Non-pigmented ciliary epithelial cell (primary cell): ENCODE measurements at places on chromosomes 11 and 22.
A peak's percentile ranks its signal among the peaks of the same experiment; 100 is the strongest.

DNA sequence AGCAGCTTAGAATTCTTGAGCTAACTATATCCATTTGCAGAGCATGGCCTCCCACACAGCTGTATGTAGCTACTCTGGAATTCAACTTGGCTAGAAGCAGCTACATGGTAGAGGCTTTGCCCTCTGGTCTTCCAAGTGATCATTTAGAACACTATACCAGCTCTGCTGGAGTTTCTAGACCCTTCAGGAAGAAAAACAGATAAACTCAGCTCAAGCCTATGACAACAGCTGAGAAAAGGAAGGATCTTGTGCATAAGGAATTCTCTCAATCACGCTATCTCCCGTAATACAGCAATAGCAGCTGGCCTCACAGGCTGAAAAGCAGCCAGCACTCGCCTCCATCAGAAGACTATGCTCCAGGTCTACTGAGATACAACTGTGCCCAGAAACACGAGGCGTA lies 50.6 kb upstream of the APOA1 start:
- no peak for DNase-seq

DNA sequence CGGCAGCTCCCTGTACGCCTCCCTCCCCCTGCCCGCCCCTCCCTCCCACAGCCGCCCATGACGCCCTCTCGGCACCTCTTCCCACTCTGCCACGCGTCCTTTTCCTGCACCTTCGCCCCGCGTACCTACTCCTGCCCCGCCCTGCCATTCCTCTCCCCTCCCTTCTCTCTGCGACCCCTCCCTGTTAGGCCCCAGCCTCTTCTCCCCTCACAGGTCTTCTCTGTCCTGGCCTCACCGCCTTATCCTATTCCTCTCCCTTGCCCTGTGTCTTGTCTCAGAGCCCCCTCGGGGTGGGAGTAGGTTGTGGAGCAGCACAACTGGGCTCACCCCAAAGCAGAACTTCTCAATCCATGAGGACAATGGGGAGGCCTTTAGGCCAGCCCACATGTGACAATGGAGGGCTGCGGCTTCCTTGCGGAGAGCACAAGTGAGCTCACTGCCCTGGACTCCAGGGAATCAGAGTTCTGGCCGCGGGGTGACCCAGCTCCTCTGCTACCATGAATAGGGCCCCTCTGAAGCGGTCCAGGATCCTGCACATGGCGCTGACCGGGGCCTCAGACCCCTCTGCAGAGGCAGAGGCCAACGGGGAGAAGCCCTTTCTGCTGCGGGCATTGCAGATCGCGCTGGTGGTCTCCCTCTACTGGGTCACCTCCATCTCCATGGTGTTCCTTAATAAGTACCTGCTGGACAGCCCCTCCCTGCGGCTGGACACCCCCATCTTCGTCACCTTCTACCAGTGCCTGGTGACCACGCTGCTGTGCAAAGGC lies 539 bp downstream of the SLC35C1 start:
- DNase-seq = no peak

GRCh38 chr11:115423728-115424459 lies 80.3 kb downstream of the CADM1 start:
- no peak for DNase-seq

DNA sequence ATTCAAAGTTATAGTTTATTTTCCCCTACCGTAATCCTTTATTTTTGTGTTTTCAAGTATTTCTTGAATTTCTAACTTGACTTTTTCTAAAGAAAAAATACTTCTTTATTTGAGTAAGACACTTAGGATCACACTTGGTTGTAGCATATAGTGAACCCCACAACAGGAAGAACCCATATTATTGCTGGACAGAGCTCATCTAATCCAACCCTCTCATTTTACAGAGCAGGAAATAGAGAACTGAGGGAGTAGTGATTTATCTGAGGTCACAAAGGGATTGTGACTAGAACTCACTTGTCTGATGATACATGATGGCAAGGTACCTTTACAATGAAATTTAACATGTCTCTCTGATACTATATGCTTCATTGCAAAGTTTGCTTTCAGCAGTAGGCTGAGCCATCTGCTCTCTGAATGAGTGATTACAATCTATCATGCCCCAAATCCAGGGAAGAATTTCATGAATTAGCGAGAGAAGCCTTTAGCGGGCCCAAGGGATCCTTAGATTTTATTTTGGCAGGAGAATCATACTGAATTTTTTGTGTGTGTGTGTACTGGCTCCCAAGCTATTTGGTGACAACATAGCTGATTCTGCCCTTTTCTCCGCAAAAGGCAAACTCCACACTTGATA lies 9.8 kb downstream of the SLC17A6 start:
- no peak for DNase-seq

DNA sequence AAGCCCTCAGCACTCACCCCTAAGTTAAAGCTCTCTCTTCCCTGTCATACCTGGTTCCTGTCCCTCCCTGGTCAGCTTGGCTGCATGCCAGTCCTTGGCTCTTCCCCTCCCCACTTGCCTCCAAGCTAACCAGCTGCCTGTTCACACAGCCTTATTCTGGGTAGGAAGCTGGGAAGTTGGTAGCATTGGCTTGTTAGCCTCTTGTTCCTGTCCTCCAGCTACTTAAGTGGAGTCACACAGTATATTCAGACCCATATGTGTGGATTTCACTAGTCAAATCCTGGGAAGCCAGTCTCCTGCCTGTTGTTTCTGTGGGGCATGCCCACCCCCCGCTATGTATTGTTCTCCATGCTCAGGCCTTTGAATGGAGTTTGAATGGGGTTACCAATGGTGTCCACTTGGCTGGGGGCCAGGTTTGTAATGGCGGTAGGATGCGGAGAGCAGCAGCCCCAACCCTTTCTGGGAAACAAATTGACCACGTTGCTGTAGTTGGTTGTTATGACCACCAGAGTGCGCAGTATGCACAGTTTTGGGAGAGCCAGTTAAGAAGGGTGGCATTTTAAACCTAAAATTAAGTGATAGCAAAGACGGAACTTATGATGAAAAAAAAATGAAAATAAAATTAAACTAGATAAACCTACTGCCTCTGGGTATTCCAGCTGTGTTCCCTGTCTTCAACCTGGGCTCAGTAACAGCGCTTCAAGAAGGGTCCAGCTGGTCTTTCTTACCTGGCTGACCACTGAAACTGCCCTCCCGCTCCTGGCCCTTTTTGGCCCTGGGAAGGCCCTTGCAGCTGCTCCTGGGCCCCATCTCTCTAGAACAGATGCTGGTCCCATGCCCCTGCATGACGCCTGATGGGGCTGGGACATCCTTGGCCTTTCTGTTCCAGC lies 10.7 kb upstream of the RPS3 start:
- peak; percentile 47 for DNase-seq

DNA sequence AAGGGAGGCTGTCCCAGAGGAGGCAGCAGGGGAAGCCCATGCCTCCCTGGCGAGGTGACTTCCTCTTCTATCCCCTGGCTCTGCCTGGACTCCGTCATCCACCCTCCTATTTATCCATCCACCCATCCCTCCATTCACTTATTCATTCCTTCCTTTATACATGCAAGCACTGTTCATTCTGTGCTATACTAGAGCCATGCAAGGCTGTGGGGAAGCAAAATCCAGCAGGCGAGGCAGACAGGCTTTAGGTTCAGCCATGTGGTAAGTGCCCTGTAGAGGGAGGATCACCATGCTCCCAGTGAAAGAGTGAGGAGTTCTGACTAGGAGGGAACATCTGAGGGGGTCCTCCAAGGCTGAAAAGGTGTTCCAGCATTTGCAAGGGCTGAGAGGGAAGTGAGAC lies 1.2 kb upstream of the NAALADL1 start:
- no peak for DNase-seq

DNA sequence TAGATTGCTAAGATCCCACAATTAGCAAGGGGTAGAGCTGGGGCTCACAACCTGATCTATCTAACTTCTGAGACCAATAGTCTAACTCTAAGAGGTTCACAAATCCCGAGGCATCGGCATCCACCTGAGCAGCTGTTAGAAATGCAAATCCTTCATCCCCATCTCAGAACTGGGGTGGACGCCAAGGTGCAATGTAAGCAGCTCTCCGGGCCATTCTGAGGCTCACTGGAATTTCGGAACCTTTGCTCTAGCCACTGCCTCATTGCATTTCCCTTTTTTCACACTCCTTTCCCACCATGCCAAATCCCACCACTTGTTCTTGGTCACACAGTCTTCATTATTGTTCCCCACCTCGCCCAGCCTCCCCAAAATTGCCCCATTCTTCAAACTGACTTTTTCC lies 29.8 kb downstream of the MAML2 start:
- DNase-seq = no peak

DNA sequence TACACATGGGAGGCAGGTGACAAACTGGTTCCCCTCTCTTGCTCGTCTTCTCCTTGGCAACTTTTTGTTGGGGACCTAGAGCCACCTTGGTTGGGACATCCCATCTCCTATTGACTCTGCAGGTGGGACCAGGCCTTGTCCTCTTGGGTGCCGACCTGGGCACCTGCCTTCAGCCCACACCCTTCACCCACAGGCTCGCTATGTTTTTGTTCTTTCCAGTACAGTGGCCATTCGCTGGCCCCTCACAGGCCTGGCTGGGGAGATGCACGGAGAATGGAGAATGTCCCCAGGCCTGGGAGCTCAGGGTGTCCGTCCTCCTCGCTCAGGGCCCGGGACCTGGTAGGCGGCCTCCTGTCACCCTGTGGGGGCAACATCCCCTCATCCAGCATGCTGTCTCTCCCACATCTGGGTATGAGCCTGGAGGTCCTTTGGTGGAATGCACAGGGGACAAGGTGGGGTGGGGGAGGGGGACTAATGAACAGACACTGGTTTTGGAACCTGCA lies 14.9 kb upstream of the OMP start:
- DNase-seq = no peak

DNA sequence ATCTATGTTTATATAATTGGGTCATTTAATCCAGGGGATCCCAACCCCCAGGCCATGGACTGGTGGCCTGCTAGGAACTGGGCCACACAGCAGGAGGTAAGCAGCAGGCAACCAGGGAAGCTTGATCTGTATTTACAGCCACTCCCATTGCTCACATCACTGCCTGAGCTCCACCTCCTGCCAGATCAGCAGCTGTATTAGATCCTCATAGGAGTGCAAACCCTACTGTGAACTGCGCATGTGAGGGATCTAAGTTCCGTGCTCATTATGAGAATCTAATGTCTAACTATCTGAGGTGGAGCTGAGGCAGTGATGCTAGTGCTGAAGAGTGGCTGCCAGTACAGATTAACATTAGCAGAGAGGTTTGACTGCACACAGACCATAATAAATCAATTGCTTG lies 32.8 kb downstream of the MS4A2 start:
- DNase-seq = no peak

- DNase-seq = no peak
These were observed 122.6 kb upstream of the SERPIND1 start for GRCh38 chr22:20651286-20651685.

DNA sequence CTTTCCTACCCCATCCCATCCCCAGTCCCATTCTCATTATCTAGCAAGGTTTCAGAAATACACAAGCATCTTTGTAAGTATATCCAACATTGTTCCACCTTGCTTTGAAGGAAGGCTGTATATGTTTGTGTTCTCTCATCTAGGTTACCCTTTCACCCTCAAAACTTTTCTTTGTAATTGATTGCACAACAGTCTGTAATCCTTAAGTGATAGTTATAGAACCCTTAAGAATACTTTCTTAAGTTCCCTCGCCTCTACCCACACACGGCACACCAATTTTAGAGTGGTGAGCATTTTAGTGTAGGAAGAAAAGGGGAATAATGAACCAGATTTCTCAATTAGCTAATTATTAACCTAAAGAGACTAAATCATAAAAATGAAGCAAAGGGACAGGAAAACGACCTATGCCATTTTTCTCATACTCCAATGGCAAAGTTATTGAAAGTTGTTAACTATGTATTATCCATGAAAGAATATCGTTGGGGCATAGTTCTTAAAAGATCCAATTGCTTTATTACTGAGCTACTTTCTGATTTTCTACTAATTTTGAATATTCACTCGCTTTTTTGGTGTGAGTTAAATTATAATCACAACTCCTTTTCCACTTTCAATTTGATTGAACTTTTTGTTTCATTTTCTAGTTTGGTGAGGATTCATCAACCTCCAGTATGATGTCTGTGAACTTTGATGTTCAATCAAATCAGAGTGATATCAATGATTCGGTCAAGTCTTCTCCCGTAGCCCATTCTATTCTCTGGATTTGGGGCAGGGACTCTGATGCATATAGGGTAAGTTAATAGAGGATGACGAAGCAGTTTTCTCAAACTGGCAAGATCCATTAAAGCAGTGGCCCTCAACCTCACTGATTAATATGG lies 44.9 kb downstream of the TTC17 start:
- no peak for DNase-seq

GRCh38 chr22:29569011-29569678 lies 11.8 kb downstream of the NIPSNAP1 start:
- DNase-seq = no peak

DNA sequence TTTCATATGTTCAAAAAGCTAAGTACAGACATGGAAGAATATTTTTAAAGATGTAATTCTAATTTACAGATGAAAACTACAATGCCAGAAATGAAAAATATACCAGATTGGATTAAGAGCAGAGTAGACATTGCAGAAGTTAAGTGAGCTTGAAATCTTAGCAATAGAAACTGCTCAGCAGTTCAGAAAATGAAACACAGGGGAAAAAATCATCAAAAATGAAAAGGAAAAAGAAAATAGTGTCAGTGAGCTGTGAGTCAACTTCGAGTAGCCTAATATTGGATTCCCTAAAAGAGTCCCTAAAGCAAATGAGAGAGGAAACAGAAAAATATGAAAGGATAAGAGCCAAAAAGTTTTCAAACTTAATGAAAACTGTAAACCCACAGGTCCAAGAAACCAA lies 25.8 kb upstream of the IL10RA start:
- no peak for DNase-seq

- DNase-seq = no peak
These were observed 215.3 kb downstream of the BARX2 start for GRCh38 chr11:129590753-129591475.

- no peak for DNase-seq
These were observed 10.6 kb downstream of the CPT1A start for GRCh38 chr11:68831124-68831523.

DNA sequence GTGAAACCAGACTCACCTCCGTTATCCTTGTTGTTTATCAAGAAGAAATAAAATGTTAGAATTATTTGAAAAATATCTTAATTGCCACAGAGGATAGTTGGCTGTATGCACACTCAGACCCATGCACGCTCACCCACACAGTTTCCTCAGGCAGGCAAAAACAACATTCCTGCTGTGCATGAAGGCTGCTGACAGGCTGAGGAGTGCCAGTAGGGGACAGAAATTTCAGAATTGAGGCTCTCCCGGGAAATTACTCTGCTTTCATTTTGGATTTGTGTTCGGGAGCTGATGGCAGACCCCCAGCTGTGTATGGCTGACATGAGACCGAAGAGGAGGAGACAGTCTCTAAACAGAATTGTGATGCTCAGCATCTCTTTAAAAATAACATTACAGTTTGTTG lies 87.5 kb downstream of the AMOTL1 start:
- no peak for DNase-seq

DNA sequence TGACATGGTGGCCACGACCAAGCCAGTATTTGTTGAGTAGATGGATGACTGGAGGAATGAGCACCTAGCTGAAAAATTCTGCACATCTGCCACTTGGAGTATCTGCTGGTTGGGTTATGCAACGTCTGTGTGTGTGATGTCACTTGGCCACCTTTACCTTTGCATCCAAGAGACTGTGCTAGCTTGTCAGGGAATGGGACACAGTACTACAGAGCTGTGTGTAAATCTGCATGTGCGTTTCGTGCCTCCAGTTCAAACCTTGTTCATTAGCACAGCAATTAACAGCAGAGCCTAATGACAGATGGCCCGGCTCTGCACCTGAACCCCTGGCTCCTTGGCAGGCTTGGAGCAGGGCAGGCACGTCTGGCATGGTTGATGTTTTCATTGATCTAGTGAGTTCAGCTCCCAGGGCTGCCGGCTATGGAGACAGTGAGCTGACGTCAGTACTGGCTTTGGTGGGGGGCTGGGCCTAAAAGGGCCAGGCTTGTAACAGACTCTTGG lies 188.4 kb upstream of the NAV2 start:
- DNase-seq = no peak
